Suppressor macrophage (primary cell): ENCODE measurements at places on chromosomes 16 and 17.
A peak's percentile ranks its signal among the peaks of the same experiment; 100 is the strongest.

DNA sequence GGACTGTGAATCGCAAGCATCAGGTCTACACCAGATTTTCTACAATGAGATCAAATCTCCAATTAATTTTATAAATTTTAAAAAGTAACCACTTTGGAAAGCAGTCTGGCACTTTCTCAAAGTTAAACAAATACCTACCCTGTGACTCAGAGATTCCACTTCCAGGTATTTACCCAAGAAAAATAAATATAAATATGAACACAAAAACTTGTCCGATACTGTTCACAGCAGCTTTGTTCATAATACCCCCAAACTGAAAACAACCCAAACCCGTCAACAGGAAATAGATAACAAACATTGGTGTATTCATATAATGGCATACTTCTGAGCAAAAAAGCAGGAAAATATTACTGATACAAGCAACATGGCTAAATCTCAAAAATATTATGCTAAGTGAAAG is 12.1 kb downstream of the ZDHHC7 start:
- DNase-seq = no peak

DNA sequence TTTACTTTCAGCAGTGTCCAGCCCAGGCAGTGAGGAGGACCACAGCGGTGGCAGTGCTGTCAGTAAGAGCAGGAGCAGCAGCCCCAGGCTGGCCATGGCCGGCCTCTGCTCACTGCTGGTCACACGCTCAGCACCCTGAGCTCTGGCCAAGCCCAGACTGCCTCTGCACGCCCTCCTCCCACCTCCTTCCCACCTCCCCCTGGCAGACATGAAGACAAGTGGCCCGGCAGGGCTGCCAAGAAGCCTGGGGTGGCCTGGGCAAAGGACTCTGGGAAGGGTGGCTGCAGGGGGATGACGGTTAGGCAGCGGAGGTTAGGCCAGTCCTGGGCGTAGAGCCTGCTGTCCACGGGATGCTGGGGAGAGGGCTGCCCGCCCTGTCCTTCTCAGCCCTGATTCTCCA is at the start of gene C16orf89:
C16orf89 (minus strand) TSS at position 144 of the 400 bp plus-strand sequence; CDS start at position 96, 48 bp downstream.
- no peak for DNase-seq

DNA sequence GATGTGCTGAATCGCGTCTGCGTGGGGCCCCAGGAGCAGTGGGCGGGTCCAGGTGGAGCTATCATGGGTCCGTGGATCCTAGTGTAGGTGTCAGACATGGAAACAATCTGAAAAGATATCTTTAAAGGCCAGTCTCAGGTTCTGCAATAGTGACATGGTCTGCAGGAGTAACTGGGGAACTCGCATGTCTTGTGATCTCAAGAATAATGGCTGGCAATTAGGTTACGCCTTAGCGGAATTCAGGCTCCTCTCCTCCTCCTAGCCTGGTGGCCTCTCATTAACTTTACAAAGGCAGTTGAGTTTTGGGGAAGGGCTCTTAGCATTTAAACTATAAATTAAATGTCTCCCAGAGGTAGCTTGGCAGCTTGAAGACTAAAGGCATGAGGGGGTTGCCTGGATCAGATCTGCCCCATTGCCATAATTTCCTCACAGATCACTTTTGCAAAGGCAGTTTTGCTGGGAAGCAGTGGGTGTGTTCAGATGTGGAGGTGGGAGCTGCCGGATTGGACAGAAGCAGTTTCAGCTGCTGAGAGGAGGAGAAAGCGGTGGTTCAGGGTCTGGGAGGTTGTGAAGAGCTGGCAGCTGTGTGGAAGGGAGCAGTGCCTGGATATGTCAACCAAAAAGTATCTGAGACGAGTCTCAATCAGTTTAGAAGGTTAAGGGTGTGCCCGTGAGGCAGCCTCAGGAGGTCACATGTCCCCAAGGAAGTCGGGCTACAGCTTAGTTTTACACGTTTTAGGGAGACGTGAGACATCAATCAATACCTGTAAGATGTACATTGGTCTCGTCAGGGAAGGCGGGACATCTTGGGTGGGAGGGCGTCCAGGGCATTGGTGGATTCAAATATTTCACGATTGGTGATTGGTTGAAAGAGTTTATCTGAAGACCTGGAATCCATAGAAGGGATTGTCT is 2.7 kb downstream of the TBCD start:
- DNase-seq = no peak

- no peak for DNase-seq
These were observed 27.5 kb downstream of the MPP2 start for GRCh38 chr17:43879723-43880419.

- DNase-seq = no peak
These were observed 3.0 kb upstream of the CDH15 start for GRCh38 chr16:89168381-89169189.

- no peak for DNase-seq
These were observed 3.9 kb upstream of the WFIKKN2 start for GRCh38 chr17:50831471-50831928.

DNA sequence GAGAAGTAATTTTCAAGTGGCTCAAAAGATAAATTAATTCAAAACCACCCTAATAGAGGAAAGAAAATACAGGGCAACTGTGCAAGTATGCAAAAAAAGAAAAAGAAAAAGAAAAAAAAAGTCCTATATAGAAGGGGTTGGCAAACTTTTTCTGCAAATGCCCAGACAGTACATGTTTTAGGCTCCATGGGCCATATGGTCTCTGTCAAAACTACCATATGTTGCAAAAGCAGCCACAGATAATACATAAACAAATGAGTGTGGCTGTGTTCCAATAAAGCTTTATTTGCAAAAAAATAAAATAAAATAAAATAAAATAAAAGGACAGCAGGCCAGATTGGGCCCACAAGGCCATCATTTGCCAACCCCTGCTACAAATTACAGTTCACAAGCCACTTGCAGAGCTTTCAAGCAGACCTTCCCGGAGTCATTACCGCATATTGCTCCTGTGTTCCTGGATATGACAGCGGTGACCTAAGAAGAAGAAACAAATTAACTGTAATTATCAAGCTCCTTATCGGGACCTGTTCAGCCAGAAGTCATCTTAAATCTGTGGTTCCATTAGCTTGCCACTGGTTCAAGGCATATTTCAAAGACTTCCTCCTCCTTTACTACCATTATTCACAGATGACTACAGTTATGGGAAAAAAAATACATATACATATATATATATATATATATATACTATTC is 15.9 kb downstream of the ZC3H7A start:
- DNase-seq = no peak

- no peak for DNase-seq
These were observed 684 bp upstream of the APPBP2 start for GRCh38 chr17:60526726-60527125.

DNA sequence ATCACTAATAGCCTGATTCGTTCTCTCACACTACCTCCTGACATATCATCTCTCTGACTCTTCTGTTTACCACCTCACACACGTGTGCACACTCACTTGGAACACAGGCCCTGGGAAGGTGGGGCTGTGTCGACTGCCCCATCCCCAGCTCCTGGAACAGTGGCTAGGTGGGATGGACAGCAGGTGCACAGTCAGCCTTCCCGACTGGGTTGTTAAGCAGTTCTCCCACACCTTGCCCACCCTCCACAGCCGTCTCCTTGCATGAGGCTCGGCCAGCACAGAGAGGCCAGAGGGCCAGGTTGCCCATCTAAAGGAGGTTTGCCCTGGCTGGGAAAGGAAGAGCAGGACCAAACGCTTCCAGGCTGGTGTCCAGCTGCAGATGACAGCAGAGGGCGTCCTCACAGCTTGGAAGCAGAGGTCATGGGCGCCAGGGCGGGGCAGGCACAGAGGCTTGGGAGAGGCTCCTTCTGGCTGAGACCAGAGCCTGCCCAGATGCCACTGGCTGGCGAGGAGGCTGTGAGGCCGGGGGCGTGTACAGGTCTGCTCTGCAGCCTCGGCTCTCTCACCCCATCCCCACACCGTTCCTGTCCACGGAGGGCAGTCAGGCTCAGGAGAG is 92.8 kb downstream of the AMFR start:
- peak; percentile 13 for DNase-seq

GRCh38 chr17:14044702-14045101 is 24.6 kb upstream of the COX10 start:
- DNase-seq = no peak

DNA sequence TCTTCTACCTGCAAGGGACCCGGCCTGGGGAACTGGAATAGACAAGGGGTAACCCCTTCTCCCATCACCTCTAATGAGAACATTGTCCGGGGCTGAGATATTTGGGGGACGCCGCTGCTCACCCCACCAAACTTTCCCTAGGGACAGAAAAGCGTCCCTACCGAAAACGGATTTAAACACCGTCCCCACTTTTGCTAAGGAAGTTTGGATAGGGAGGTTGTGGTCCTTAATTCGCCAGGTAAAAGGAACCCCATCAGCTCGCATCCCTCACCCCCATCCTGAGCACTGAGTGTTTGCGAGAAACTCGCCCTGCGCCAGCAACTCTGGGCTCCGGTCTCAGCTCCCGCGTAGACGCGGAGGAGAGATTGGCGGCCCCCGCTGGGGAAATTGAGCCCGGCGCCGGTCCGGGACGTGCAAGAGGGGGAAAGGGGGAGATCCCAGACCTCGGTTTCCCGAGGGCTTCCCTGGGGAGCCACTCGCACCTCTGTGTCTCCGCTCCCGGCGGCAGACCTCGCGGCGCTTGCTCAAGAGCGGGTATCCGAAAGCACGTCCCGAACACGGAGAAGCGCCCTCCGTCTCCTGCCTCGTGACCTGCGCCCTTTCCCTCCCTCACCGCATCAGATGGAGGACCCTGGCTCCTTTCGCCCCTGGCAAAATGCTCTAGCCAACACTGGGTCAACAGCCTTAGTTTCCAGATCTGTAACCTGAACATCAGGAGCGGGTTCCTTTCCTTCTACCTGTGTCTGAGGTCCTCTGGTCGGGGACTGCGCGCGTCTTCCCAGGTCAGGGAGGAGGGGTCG is 3.1 kb upstream of the SOX9 start:
- DNase-seq = no peak

DNA sequence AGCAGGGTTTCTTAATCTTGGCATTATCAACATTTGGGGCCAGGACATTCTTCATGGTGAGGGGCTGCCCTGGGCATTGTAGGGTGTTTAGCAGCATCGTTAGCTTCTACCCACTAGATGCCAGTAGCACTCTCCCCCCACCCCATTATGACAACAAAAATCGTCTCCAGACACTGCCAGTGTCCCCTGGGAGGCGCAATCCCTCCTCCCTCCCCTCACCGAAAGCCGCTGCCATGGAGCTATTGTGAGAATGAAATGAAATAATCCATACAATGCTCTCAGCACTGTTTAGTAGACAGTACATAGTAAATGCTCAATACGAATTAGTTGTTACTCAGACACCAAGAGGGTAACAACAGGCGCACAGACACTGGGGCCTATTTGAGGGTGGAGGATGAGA is 502.9 kb downstream of the NPIPA7 start:
- no peak for DNase-seq

DNA sequence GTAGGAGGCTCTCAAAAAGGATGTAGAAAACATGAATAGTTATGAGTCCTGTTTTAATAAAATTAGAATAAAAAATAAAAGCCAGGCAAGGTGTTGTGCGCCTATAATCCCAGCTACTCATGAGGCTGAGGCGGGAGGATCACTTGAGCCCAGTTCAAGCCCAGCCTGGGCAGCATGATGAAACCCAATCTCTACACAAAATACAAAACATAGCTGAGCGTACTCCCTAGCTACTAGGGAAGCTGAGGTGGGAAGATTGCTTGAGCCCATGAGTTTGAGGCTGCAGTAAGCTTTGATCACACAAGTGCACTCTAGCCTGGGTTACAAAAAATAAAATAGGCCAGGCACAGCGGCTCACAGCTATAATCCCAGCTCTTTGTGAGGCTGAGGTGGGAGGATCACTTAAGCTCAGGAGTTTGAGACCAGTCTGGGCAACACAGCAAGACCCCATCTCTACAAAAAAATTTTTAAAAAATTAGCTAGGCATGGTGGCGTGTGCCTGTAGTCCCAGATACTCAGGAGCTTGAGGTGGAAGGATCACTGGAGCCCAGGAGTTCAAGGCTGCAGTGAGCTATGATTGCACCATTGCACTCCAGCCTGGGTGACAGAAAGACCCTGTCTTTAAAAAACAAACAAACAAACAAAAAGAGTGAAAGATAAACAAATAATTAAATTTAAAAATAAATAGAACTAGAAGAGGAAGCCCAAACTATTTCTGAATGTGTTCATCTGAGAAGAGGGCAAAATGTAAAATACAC is 17.2 kb upstream of the PRM1 start:
- no peak for DNase-seq

DNA sequence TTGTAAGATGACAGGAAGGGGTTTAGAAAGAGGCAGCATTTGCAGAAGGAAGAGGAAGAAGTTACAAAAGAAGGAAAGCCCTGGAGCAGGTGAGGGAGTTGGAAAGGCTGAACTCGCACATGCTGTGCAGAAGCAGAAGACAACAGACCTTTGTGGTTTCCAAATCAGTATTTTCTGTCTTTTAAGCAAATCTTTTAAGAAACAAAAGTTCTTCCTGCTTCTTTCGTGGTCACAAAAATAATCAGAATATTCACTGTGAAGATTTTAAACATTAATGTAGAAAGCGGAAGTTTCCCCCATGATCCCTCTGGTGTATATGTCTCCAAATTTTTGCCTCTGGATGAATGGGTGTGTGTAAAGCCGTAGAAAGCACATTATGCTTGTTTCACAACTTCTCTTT is 25.8 kb downstream of the ZNRF1 start:
- DNase-seq = peak; percentile 18

- DNase-seq = peak; percentile 76
These were observed 27.4 kb downstream of the NDEL1 start for GRCh38 chr17:8463099-8463498.

DNA sequence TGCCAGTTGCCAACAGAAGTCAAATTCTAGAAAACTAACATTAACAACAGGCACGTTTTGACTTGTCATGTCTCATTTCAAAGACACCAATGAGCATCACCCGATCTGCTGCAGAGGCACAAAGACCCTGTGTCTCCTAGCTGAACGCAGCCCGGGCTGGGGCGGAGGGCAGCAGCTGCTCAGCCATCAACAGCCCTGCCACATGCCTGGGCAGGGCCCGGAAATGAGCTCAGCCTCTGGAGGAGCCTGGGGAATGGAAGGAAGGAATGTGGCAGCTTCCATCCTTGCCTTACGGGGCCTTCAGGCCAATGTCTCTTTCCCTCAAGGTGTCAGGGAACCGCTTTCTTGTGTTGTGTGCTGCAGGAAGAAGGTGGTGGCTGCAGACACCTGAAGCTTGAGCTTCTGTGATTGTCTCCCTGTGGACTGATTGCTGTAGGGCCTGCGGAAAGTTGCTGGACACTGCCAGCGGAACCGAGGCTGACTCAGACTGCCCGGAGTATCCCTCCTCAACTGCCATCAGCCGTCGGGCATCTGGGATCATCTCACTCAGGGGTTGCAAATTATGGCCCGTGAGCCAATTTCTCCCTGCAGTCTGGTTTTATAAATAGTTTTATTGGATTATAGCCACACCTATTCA is 7.3 kb downstream of the CDH13 start:
- no peak for DNase-seq

DNA sequence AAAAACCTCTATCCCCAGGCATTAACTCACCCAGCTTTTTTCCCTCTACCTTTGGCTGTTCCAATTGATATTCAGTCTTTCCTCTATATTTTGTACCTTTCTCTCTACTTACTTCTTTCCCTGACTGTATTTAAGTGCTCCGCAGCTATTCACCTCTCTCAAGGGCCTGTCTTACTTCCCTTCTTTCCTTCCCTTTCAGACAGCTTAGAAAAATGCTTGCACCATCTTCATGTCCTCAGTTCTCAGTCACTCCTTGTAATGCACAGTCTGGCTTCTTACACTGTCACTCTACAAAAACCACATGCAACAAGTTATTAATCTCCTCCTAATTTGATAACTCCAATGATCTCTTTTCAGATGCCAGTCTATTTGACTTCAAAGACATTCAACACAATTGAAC is 163.4 kb downstream of the PHKB start:
- peak; percentile 42 for DNase-seq
